Epithelial cell of esophagus (primary cell): ENCODE measurements at places on chromosomes 3 and 15.
A peak's percentile ranks its signal among the peaks of the same experiment; 100 is the strongest.

DNA sequence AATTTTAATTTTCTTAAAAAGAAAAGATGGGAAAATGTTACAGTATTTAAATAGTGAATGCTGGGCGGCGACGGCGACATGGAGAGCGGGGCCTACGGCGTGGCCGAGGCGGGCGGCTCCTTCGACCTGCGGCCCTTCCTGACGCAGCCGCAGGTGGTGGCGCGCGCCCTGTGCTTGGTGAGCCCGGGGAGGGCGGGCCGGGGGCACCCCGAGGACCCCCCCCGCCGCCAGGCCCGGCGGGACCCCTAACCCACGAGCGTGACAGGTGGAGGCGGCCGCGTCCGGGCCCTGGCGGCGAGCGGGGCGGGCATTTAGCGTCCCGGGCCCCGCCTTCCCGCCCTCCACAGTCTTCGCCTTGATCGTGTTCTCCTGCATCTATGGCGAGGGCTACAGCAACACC, 38.4 kb upstream of the GOLGA8J start:
- DNase-seq = no peak

GRCh38 chr3:194220901-194221326, 85.0 kb downstream of the HES1 start:
- DNase-seq = peak; percentile 62

DNA sequence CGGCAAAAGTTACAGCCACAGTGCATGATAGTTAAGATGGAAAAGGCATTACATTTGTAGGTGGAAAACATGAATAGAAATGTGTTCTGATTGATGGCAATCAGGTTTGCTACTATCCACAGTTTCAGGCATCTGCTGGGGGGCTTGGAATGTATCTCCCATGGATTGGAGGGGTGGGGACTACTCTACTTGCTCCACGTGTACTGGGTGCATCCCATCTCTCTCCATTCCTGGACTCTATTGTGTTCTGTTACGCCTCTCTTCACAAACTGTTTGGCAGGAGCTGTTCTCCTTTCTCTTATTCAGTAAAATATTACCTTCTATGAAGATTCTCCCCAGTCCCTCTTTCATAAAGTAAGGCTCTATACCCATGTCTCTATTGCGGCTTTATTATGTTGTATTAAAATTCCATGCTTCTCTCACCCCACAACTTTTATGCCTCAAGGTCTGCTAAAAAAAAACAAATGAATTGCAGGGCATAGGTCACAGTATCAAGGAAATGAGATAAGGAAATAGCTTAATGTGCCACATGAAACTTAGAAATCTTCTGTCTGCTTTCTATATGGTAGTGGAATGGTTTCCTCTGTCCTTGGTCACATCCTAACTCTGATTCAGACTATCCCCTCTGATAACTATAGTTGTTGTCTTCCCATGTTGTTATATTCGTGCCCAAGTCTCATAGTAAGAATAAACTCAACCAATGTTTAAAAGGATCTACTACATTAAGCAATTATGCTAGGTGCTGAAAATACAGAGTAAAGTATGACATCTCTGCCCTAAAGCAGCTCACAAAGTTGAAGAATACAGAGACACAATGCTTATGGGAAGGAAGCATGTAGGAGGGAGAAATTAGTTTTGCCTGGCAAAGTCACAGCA, 43.2 kb downstream of the LRRFIP2 start:
- DNase-seq = no peak

- DNase-seq = no peak
These were observed 33.0 kb downstream of the FILIP1L start for GRCh38 chr3:100081311-100081710.

- peak; percentile 25 for DNase-seq
These were observed 16.5 kb downstream of the KLHL25 start for GRCh38 chr15:85778107-85778776.

DNA sequence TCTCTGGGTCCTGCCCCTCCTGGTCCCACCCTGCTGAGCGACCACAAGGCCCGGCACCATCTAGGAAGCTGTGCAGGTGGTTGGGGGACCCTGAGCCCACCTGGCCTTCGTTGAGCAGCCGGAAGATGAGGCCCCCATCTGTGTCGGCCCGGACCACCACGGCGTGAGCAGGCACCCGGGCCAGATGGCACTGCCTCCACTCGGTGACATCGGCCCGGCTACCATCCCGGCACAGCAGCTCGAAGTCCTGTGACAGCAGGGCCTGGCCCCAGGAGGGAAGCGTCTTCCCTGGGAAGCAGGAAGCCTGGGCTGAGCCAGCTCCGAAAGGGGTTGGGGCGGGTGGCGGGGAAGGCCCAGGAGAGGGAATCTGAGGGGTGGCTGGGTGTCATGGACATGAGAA, 12.6 kb downstream of the MELTF start:
- no peak for DNase-seq

DNA sequence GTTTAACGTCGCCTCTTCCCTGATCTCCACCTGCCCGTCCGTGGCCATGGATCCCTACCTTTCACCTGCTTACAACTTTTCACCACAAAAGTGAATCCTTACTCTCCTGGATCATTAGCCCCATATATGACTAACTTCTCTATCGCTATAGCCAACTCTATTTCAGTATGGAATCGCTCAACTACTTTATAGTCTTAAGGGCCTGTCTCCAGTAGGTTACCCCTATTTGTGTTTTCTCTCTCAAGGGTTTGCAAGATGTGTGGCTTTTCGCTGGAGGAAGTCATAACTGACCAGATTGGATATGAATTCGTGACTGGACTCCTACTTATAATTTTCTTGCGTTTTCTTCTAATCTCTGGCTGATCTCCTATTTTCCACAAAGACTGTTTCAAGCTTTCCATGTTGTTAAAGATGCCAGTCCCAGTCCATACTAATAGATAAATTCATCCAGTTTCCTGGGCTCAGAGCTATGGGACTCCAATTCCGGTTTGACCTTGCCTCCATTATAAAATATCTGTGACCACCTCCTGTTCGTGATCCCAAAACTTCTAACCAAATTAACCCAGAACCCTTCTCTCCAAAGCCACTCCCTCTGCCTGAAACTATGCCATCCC, 1.3 kb upstream of the STAG1 start:
- no peak for DNase-seq

DNA sequence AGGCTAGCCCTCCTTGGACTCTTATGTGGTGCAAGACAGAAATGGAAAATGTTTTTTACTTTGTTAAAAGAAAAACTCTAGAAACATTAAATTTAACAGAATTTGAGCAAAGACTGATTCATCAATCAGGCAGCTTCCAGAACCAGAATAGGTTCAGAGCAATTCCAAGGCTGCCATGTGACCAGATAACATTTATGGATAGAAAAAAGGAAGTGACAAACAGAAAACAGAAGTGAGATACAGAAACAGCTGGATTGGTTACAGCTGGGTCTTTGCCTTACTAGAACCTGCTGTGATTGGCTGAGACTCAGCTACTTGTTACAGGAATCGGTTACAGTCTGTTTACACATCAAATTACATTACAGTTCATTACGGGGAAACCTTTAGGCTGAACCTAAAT, 22.5 kb upstream of the OTOL1 start:
- DNase-seq = no peak

DNA sequence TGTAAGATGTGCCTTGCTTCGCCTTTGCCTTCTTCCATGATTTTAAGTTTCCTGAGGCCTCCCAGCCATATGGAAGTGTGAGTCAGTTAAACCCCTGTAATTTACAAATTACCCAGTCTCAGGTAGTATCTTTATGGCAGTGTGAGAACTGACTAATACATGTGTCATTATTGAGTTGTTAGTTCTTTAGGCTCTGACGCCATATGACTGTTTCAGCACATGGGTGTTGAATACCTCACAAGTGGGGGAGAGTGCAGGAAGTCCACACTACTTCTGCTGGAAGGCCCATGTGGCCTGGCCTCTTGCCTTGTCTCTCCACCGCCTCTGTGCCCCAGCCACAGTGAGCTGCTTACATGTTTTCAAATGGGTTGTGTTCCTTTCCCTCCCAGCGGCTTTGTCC, 28.5 kb downstream of the MFSD1 start:
- DNase-seq = peak; percentile 63

DNA sequence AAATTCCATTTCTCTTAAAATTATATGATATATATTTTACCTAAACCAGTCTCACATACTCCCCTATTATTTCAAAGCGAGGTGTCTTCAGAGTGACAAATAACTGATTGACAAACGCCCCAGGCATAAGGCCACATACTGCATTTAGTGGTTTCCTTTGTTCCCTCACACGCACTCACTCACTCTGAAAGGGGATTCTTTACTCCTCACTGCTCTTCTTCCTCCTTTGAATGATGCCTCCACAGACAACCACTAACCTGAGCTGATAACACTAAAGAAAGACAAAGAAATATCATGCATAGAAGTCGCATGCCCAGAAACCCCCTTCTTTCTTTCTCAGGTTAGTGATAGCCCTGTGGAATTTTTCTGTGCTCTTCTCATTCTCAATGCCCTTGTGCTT, 24.1 kb upstream of the BBX start:
- no peak for DNase-seq

DNA sequence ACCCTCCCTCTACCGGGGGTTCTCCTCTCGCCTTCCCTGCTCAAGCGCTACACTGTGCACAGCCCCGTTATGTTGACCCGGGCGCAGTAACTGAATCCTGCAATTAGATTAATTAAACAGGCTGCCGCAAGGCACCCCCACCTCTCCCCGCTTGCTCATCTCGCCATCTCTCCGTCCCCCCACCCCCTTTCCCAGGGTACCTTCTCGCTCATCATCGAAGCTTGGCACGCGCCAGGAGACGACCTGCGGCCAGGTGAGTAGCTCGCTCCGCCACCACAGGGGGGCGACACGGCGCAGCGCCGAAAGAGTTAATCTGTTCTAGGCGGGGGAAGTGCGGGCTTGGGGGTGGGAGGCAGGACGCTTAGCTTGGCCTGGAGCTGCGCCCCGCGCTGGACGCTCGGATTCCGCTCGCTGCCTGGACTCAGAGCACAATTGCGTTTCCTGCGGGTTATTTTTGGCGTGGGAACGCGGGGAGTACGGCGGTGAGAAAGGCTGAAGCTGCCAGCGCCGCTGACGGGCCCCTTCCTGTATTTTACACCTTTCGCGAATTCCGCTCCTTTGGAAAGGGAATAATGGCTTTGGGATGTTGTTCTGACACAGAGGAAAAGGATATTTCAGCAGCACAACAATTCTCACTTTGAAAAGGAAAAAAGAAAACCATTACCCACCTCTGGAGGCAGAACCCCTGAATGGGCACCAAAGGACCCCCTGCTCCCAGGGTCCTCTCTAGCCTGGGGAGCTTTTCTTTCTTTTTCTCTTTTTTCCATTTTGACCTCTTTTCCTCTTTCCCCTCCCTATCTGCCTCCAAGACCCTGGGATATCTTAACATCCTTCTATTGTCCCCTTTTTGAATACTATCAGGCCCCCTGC, 1.5 kb downstream of the DLL4 start:
- DNase-seq = peak; percentile 55

GRCh38 chr15:84111575-84111974, 124.0 kb upstream of the GOLGA6L4 start:
- DNase-seq = no peak

DNA sequence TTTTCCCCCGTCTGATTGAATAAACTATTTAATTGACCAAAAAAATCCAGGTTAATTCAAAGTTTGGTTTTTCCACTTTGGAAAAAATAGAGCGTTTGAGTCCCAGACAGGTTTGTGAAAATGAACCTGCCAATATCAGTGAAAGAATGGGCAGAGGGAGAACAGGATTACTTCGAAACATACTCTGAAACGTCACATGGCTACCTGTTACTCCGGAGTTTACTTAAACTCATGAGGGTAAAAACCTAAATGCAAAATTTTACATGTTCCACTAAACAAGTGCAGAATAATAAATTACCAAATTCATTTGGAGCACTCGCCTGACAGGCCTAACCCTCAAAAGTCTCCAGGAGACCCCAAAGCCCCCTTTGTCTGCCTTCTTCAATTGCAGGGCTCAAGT, 419.9 kb downstream of the MECOM start:
- no peak for DNase-seq

DNA sequence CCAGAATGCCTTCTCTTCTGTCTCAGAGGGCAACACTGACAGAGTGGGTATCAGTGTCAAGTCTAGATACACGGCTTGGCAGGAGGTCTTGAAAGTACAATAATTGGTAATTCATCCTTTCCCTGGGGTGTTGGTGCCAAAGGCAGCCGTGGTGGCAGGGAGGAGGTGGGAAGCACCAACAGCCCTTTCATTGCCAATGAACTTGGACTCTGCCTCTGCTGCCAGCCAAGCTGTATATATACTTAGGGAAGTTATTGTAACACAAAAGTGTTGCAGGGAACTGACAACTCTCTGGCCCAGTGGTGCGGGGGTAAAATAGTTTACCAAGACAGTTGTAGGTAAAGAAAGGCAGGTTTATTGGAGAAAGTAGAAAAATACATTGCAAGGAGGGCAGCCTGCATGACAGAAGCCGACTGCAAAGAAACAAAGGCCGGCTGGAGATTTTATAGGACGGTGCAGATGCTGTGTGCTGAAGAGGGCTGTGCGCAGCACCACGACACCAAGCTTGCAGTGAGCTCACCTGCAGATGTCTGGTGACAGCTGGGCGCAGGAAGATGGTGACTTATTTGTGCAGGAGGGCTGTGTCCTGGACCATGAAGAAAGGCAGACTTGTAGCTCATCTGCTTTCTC, 4.0 kb upstream of the FAM3D start:
- DNase-seq = no peak

GRCh38 chr15:63338170-63338569, 43.5 kb downstream of the CA12 start:
- peak; percentile 94 for DNase-seq

- peak; percentile 88 for DNase-seq
These were observed 44.4 kb upstream of the SACM1L start for GRCh38 chr3:45644791-45645201.

DNA sequence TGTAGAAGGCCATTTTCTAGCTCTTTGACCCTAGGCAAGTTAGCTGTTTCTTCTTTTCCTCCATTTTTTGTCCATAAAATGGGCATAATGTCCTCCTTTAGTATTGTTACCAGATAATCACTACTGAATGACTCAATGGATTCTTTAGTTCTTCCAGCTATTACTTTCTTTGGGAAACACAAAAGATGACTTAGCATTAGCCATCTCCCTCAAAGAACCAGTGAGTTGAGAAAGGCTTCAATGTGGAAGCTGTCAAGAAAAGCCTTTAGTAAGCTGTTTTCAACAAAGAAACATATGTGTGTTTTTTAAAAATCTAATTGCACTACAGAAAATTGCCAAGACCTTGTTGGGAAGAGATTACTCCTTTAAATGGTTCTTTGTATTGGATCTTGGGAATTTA, 135.7 kb downstream of the SLC9A9 start:
- DNase-seq = no peak

- peak; percentile 27 for DNase-seq
These were observed 1.8 kb upstream of the ATP10A start for GRCh38 chr15:25864966-25865365.

DNA sequence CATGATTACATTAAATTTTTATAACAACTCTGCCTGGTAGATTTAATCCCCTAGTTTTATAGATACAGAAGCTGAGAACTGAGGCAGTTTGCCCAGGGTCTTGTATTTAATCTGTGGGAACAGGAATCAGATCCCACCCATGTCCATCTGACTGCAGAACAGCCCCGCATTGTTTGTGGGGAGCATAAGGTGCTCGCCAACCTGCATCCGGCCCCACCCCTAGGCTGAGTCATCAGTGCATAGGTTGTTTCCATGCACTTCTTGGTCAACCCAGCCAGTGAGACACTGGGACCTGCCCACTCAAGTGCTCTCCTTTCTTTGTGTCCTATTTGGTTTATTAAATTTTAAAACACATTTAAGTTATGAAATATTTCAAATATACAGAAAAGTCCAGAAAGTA, 266.2 kb downstream of the OPA1 start:
- peak; percentile 85 for DNase-seq
